ENCODE measurements at places on chromosomes 2 and 18.

GRCh38 chr2:110978148-110978547 lies 142.6 kb upstream of the BCL2L11 start:
- no peak for DNase-seq

- DNase-seq, result no peak
These were observed 168.7 kb downstream of the SCG2 start for GRCh38 chr2:223433461-223433860.

- DNase-seq, result peak; percentile 21
These were observed 10.8 kb upstream of the TAF4B start for GRCh38 chr18:26215247-26215970.

DNA sequence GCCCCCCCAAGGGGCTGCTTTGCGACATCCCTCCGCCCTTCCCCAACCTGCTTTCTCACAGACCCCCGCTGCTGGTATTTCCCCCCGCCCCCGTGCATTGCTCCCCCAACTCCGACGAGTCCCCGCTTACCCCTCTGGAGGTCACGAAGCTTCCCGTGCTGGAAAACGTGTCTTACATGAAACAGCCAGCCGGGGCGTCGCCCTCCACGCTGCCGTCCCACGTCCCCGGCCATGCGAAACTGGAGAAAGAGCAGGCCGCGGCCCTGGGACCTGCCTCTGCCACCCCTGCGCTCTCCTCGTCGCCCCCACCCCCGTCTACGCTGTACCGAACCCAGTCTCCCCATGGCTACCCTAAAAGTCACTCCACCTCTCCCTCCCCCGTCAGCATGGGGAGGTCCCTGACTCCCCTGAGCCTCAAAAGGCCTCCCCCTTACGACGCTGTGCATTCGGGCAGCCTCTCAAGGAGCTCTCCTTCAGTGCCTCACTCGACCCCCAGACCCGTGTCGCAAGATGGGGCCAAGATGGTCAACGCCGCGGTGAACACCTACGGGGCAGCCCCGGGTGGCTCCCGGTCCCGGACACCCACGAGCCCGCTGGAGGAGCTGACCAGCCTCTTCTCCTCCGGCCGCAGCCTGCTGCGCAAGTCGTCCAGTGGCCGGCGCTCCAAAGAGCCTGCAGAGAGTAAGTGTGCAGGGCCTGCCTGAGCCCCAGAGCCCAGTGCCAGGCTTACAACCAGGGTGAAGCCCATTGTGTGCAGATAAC lies 183.0 kb downstream of the NYAP2 start:
- no peak for DNase-seq

- no peak for DNase-seq
These were observed 20.3 kb downstream of the ALK start for GRCh38 chr2:29900971-29901633.

- no peak for DNase-seq
These were observed 44.0 kb downstream of the ARHGEF33 start for GRCh38 chr2:38933653-38934052.

DNA sequence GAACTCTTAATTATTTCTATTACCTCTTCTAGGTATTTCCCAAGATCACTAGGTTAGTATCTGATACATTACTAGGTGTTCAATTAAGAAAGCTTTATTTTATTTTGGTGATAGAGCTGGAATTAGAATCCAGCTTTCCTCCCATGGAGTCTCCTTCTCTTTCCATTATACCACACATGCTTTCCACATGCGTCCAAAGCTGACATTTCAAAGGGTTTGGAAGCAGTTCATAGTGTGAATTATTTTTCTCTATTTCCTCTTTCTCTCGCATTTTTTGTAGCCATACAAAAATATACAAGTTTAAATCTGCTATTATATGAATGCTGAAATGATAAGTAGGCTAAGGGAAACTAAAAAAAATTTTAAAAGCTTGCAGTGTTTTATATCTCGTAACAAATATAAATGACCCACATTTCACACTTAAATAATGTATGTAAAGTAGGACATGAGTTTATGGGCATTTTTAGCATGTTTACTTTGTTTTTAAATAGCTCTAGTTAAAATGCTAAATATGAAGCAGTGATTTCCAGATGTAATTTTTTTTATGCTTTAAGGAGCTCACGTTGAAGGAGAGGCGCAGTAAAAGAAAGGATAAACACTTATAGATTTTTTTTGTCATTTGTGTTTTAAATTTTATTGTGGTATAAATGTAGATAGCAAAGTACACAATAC lies 20.1 kb downstream of the ZC3H6 start:
- DNase-seq, result no peak

DNA sequence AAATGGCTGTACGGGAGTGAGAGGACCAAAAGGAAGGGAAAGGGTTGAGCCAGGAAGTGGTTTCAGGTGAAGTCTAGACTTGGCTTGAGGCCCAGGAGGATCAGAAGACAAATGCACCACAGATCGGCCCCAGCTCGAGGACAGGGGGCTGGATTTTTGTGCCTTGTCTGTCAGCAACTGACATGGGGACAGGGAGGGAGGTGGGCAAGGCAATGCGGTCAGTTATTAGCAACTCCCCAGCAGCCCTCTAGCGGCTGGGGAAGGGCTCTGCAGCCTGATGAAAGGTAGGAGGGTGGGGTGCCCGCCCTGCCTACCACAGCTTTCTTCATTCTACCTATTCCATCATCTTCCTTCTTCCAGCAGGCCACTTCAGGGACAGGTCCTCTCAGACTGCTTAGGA lies 50.0 kb downstream of the CPO start:
- DNase-seq, result peak; percentile 7

GRCh38 chr2:172962824-172963223 lies 112.8 kb upstream of the MAP3K20 start:
- DNase-seq, result no peak

- no peak for DNase-seq
These were observed 170.1 kb upstream of the KYNU start for GRCh38 chr2:142707318-142707717.

DNA sequence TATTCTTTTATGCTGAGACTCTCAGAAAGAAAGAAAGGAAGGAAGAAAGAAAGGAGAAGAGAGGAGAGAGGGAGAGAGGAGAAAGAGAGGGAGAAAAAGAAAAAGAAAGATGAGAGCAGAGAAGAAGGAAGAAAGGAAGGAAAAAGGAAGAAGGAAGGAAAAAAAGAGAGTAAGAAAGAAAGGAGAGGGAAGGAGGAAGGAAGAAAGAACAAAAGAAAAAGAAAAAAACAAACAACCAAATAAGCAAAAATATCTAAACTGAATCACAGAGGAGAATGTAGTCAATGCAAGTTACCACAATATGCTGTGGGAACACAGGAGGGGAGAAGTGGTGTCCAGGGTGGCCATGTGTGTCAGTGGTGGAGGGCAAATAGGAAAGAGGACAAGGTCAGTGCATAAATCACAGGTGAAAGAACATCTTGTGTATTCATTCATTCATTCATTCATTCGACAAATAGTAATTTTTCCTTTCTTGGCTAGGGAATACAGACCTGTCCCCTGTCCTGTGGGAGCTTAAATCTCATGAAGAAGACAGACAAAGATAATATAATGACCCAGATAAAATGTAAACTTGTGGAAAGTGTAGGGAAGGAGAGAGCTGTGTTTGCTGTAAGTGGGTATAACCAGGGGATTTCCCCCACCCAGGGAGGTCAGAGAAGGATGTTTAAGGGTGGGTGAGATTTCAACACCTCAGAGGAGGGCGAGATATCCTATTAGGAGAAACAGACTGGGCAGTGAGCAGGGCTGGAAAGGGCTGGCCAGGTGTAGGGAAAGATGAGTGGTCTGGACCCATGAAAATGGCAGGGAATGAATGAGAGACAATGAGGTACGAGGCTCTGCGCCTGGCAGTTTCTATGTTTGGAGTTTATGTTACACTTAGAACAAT lies 50.7 kb downstream of the IL1R2 start:
- no peak for DNase-seq

DNA sequence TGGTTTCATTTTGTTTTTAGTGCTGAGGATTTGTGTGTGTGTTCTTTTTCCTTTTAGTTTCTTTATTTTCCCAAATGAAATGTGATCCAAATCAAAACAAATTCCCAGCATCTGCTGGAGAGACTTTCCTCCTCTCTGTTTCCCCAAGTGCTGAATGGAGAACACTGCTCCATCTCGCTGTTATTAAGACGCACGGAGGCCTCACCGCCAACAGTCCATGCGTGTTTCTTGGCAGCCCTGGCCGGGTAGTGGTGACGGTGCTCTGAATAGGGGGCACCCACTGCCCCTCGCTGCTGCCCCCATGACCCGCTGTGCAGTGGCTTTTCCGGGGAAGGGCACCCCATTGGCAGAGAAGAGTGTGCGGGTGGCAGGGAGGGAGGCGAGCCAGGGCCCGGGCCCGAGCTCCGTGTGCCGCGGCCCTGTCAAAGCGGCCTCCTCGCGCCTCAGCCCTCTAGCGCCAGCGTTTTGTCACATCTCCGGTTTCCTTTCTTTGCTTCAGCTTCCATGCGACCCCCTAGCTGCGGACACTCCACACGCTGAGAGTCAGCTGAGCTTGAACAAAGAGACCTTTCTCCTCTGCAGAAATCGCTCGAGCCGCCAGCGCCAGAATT lies 473.7 kb upstream of the SALL3 start:
- DNase-seq, result no peak

DNA sequence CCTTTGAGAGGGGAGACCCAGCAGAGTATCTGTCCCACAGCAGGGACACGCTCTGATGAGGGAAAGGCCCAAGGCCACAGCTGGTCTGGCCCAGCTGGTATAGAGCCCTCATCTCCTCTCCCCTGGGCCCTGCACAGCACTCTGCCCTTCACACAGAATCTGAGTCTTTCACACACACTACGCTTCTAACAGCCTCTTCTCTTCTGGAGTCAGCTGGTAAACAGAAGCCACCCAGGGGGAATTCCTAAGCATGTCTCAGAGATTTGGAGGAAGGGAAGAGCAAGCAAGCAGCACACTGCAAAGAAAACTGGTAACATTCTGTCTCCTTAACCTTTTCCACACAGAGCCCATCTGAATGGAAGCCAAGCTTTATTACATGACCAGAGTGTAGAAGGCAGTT lies 121.1 kb upstream of the ACAA2 start:
- DNase-seq, result no peak

DNA sequence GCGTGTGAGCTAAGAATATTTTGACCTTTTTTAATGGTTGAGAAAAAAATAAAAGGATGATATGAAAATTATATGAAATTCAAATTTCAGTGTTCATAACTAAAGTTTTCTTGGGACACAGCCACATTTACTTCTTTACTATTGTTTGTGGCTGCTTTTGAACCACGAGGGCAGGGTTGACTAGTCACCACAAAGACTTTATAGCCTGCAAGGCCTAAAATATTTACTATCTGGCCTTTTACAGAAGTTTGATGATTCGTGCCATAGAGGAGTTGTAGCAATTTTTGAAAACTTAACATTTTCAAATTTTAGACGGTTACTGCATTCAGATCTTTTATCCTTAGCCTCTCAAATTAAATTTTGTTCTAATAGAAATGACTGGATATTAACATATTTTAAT lies 69.9 kb downstream of the LIMS1 start:
- DNase-seq, result no peak

DNA sequence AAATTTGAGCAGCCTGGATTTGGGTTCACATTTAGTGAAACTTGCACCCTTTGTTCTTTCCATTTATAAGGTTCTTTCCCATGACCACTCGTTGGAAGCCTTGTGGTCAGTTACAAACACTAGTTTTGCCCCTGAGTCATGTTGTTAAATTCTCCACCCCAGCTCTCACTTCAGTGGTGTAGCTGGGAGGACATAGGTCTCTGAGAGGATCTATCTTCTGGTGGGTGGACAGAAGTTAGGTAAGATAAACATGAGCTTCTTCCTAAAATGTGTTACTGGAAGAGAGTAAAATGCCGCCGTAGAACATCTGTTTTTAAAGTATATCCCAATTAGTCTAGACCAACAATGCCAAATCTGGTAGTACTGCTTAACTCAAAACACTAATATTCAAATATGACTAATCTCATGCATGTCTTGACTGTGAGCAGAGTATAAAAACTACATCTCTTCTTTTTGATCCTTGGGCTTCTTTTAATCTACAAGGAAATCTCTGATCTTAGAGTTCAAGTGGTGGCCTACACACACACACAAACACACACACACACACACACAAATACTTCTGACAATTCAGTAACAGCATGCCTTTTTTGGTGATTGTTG lies 162.6 kb upstream of the FN1 start:
- no peak for DNase-seq

- DNase-seq, result no peak
These were observed 123.6 kb downstream of the TWIST2 start for GRCh38 chr2:238971318-238972145.

DNA sequence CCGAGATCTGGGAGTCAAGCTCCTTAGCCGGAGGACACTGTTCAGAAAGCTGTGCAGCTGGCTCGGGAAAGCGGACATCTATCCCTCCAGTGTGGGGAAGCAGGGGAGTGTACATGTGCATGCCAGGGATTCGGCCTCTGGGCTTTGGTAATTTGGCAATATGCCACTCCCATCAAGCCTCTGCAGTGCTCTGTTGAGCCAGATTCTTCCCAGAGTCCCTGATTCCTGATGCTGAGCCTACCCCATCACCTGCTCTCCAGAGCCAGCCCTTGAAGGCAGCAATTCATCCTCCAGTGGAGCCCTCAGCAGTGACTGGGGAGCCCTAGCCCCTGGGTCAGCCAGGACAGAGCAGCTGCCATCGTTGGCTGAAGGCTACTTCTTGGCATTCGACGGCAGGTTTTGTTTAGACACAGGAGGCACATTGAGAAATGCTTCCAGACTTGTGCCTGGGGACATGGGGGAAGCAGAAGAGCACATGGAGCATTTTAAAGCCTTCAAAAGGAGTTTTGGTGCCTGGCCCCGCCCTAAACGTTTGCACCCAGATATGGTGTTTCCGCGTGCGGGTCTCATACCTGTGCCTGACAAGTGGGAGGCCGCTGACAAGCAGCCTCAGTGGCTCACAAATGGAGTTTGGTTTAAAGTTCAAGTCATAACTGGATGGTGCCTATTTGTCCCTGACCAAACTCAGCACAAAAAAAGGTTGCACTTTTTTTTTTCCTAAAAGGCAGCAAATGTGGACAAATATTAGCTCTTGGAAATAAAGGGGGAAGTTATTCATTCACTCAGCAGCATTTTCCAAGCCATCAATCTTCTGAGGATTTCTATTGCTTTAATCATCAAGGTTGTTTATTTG lies 272.8 kb downstream of the CYRIA start:
- DNase-seq, result no peak

DNA sequence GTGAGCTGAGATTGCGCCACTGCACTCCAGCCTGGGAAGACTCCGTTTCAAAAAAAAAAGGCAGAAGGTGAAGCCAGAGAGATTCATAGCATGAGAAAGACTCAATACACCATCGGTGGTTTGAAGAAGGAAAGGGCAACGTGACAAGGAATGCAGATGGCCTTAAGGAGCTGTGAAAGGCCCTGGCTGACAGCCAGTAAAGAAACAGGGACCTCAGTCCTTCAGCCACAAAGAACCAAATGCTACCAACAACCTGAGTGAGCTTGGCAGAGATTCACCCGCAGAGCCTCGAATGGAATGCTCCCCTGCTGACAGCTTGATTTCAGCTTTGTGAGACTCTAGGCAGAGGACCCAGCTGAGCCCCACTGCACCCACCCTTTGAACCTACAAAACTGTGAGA lies 154.9 kb upstream of the NDUFV2 start:
- no peak for DNase-seq

Measured in stimulated activated CD4-positive, alpha-beta T cell treated with anti-CD3 and anti-CD28 coated beads, TNF-alpha, amount 100 ng/mL, for 24 hours (primary cell).